HepG2 (cell line): ENCODE measurements at places on chromosomes 6 and 20. TPM values are rescaled to one million over a fixed set of nuclear protein-coding genes. Genes with fewer than 3 reads are reported as not detected.

Gene CLDN20
- total RNA-seq: not detected in 2 replicates

Gene RNF182
- total RNA-seq: not detected in 2 replicates

Gene CSE1L
- 258 and 449 TPM in 2 replicates for total RNA-seq

Gene FRS3
- total RNA-seq: 1.5 and 3.0 TPM in 2 replicates

Gene PET117
- 48.2 and 52.3 TPM in 2 replicates for total RNA-seq

Gene HSPA12B
- not detected in 2 replicates for total RNA-seq

Gene CDK5RAP1
- 98.2 and 104 TPM in 2 replicates for total RNA-seq

Gene BNIP5
- not detected in 2 replicates for total RNA-seq

Gene HMGN4
- 52.1 and 79.1 TPM in 2 replicates for total RNA-seq

Gene XRN2
- total RNA-seq: 171 and 256 TPM in 2 replicates

Gene PRRT1
- 0.11 and 0.64 TPM in 2 replicates for total RNA-seq

Gene POU3F2
- total RNA-seq: not detected in 2 replicates

Gene NRSN1
- total RNA-seq: not detected in 2 replicates

Gene SMIM29
- total RNA-seq: 11.2 and 15.3 TPM in 2 replicates

Gene PRSS35
- not detected in 2 replicates for total RNA-seq

Gene ZBTB2
- total RNA-seq: 22.8 and 31.7 TPM in 2 replicates

Gene BACH2
- not detected in 2 replicates for total RNA-seq

Gene BMP5
- total RNA-seq: not detected in 2 replicates

Gene VARS1
- 56.1 and 59.2 TPM in 2 replicates for total RNA-seq

Gene RAET1E
- total RNA-seq: not detected in 2 replicates

Gene SRMS
- not detected in 2 replicates for total RNA-seq

Gene C20orf96
- 3.8 and 4.7 TPM in 2 replicates for total RNA-seq

Gene CHMP4B
- total RNA-seq: 40.1 and 55.7 TPM in 2 replicates
